CD4-positive, alpha-beta T cell (primary cell): ENCODE measurements at places on chromosomes 1 and 21. TPM values are rescaled to one million over a fixed set of nuclear protein-coding genes. Genes with fewer than 3 reads are reported as not detected.

Gene SPATA45
- total RNA-seq = not detected

- no peaks in the 10 kb centered on the region for H3K36me3 ChIP-seq
- H3K4me3 ChIP-seq = no peak overlapping the region
- no peak overlapping the region for H3K27ac ChIP-seq
- no peaks in the 10 kb centered on the region for H3K27me3 ChIP-seq
Observed at GRCh38 chr21:39452207-39452969, 618 bp downstream of the SH3BGR start.

DNA sequence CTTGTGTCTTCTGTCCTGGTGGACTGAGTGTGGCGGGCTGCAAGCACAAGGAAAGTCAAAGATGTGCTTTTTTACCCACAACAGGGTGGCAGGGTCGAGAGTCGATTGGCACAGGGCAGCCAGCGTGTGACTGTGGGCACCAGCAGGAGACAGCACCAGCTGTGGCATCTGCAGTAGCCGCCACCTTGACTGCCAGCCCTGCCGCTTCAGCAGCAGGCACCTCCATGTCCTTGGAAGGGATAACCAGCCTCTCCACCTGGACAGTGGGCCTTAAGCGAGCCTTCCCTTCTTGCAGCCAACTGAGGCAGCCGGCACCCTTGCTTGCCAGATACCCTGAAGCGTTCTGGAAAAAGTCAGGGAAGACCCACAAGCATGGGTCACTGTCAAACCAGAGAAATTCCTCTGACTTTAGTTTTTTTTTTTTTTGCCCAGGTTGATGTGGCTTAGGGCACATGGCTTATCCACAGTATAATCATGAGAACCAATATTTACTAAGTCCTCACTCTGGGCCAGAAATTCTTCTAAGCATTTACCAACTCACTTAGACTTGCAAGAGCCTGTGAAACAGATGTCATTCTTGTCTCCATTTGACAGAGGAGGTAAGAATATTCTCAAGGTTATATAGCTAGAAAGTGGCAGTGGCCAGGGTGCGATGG lies 30.1 kb upstream of the PTGFRN start:
- no peaks in the 10 kb centered on the region for H3K36me3 ChIP-seq
- peak; percentile 16 for DNase-seq
- peaks cover 39% of the 10 kb centered on the region for H3K4me1 ChIP-seq
- no peaks in the 10 kb centered on the region for H3K27me3 ChIP-seq
- H3K4me3 ChIP-seq = no peak overlapping the region

DNA sequence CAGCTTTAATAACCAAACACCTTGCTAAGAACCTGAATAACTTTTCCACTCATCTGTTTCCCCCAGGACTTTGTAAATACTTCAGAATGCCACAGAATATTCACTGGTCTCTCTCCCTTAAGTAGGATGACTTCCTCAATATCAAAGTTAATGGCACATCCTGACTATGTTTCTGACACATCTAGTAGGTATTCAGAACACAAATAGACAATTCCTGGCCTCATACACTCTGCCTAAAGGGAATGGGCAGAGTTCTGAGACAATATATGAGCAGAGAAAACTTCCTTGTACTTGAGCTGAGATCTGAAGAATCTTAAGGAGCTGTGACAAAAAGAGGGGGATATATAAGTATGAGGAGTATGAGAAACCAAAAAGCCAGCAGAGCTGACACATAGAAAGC lies 34.8 kb downstream of the ANKRD13C start:
- no peak for DNase-seq
- peaks cover 29% of the 10 kb centered on the region for H3K36me3 ChIP-seq
- H3K27ac ChIP-seq = no peak overlapping the region
- H3K27me3 ChIP-seq = no peaks in the 10 kb centered on the region
- H3K4me3 ChIP-seq = no peak overlapping the region

- peaks cover 2% of the 10 kb centered on the region for H3K27me3 ChIP-seq
- H3K4me3 ChIP-seq = no peak overlapping the region
- H3K4me1 ChIP-seq = no peaks in the 10 kb centered on the region
- no peak for DNase-seq
Observed at GRCh38 chr21:44732956-44733355, 21.6 kb upstream of the TSPEAR start.

GRCh38 chr1:8825985-8826481 lies 8.6 kb upstream of the RERE start:
- DNase-seq = peak; percentile 32
- no peaks in the 10 kb centered on the region for H3K27me3 ChIP-seq
- H3K4me3 ChIP-seq = no peak overlapping the region
- H3K36me3 ChIP-seq = no peaks in the 10 kb centered on the region
- H3K4me1 ChIP-seq = peaks cover 6% of the 10 kb centered on the region

GRCh38 chr1:230696722-230697437 lies 17.0 kb downstream of the AGT start:
- peaks cover 5% of the 10 kb centered on the region for H3K4me1 ChIP-seq
- peaks cover 10% of the 10 kb centered on the region for H3K36me3 ChIP-seq
- H3K27ac ChIP-seq = no peak overlapping the region
- H3K4me3 ChIP-seq = no peak overlapping the region
- DNase-seq = no peak

- no peaks in the 10 kb centered on the region for H3K36me3 ChIP-seq
- H3K4me3 ChIP-seq = no peak overlapping the region
- H3K27me3 ChIP-seq = no peaks in the 10 kb centered on the region
- no peaks in the 10 kb centered on the region for H3K4me1 ChIP-seq
Observed at GRCh38 chr1:81950591-81951244, 150.0 kb downstream of the ADGRL2 start.

DNA sequence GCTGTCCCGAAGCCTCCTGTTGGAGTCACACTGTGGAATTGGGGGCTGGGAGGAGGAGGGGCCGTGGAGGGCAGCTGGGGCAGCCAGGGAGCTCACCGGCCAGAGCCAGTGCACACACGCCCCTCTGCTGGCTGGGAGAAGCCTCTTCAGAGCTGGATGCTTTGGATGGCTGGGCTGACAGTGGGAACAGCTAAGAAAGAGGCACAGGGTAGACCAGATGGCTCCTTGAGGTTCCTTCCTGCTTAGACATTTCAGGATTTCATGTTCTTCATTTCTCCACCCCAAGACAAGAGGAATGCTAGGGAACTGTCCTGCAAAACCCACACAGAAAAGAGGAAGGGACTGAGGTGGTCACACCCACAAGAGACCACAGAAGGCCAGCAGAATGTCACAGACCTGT lies 254.8 kb upstream of the VAMP3 start:
- peaks cover 10% of the 10 kb centered on the region for H3K27me3 ChIP-seq
- H3K4me1 ChIP-seq = no peaks in the 10 kb centered on the region
- no peak overlapping the region for H3K27ac ChIP-seq
